Gastrocnemius medialis (tissue), 4 donors: ENCODE measurements at places on chromosomes 1 and 21.

- no peak for DNase-seq
Observed at GRCh38 chr1:151739590-151740355, 18.5 kb downstream of the RIIAD1 start.

DNA sequence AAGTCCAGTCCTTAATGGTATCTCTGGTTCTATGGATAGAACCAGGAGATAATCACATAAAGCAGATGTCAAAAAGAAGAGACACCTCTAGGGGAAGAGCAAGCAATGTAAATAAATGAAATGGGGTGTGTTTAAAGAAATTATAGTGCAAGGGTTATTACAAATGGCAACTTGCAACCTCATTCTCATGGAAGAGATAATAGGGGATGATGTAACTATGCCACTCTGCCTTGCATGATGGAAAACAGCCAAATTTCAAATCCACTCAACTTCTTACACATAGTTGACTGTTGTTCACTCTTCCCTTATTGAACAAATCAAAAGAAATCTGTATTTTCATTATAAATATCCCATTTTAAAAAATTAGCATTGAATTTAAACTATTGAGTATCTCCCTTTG is 274.0 kb upstream of the TMPRSS15 start:
- no peak for DNase-seq

DNA sequence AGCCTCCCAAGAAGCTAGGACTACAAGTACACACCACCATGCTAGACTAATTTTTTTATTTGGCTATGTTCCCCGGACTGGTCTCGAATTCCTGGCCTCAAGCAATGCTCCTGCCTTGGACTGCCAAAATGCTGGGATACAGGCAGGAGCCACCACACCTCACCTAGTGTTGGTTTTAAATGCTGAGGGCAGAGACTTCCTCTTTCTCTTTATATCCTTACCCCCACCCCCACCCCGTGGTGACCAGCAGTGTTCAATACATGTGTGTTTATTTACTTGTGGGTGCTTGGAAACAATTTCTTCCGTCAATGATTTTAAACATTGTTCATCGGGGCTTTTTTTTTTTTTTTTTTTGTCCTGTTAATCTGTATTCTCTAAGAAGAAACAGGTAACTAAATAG is 158.9 kb downstream of the ZBTB18 start:
- no peak for DNase-seq

DNA sequence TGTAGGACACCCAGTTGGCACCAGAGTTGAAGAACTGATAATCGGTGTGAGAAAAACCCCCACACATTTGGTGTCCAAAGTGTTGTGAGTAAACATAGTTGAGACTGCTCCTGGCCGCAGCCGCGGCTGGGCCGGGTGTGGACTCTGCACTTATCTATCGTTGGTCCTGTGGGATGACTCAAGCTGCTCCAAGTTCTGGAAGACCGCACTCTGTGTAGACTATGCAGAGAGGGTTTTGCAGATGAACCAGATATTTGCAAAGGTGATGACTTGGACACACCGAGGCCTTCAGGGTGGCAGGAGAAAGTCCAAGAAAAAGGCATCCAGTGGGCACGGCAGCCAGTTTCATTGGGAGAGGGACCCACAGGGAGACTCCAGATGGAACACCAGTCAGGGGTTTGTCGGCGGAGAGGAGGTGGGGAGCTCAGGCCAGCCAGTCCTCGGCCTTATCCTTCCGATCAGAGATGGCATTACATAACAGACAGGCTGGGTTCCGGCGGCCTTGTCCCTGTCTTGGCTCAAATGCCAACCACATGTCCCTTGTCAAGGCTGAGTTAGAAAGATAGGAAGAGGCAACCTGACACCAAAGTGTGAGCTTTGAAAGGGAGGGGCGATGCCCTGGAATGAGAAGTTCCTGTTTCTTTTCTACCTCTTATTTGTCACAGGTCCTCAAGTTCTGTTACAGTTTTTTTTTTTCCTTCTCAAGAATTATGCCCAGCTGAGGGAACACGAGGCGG is 21.1 kb downstream of the C2CD2 start:
- DNase-seq = no peak

- DNase-seq = no peak
Observed at GRCh38 chr1:54742282-54742681, 22.0 kb downstream of the PARS2 start.

GRCh38 chr1:214120951-214121350 is 133.2 kb downstream of the PROX1 start:
- no peak for DNase-seq

GRCh38 chr1:54595956-54596498 is 27.3 kb downstream of the FAM151A start:
- DNase-seq = no peak

GRCh38 chr1:166182281-166182680 is 15.5 kb upstream of the FAM78B start:
- DNase-seq = no peak

DNA sequence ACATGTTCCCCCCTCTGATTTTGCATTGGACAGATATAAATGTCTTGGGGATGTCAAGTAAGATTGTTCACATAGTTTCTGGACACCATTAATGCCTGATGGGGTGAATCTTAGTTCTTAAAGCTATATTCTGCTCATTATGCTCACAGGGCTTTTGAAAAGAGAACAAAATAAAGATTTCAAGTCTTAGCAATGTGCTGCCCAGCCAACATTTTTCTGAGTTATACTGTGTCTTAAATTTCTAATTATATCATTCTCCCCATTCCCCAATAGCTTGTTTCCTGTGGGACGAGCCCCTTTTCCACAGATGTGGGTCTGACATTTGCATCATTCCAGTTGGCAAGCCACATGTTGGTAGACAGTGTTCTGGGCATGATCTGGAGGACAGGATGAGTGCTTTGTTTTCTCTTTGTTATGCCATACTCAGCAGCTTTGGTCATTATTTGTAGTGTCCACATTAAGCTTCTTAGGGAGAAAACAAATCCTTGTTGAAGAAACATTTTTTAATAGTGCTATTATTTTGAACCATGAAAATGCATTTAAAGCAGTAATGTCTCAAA is 32.8 kb downstream of the MTARC1 start:
- DNase-seq = no peak

DNA sequence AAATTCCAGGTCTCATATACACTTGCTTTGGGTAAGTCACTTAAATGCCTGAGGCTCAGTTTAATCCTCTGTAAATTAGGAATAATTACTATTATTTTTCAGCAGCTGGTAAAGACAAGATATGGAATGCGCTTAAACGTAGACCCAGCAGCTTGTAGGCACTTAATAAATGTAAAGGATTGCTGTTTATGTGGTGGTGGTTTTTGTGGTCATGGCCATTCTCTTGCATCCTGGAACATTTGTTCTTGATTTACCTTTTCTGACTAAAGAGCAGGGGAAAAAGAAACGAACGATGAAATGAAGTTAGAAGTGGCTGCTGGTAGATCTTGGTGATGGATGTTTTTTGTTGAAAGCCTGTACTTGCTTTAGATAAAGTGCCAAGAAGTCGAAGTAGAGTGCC is 195.0 kb upstream of the FOXD3 start:
- DNase-seq = no peak

GRCh38 chr1:158179301-158180041 is 1.2 kb upstream of the CD1D start:
- DNase-seq = no peak

DNA sequence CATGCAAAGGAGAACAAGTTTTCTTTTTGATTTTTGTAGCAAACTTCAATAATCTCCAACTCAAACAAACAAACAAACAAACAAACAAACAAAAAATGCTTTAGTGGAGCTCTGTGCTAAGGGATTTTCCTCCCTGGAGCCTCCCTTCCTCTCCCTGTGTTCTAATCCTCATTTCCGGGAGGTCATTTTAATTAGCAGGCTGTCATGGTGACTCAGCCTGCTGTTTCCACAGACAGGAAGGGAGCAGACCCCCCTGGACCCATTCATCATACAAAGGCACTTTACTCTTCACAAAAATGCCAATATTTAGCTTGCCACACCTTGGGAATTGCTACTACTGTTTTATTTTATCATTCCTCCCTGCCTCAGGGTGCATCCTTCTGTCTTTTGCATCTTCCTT is 61.0 kb upstream of the SPATA6 start:
- no peak for DNase-seq

DNA sequence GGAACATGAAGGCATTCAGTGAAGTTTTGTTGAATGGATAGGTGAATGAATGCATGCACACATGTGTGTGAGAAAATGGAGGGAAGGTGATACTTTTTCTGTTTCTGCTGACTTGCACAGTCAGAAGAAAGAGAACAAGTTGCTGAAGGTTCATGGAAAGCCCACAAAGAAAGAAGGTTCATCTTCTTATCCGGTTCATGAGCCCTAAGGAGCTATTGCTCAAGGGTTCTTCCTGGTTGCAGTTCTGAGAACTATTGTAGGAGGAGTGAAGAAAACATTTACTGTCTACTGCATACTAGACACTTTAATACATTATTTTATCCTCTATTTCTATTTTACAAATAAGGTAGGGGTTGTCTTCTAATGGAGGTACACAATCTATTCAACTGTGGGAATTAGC is 13.4 kb upstream of the NIBAN1 start:
- no peak for DNase-seq

- no peak for DNase-seq
Observed at GRCh38 chr1:51867479-51868232, 10.9 kb downstream of the NRDC start.

GRCh38 chr1:236795757-236796667 is 920 bp downstream of the MTR start:
- DNase-seq = no peak

DNA sequence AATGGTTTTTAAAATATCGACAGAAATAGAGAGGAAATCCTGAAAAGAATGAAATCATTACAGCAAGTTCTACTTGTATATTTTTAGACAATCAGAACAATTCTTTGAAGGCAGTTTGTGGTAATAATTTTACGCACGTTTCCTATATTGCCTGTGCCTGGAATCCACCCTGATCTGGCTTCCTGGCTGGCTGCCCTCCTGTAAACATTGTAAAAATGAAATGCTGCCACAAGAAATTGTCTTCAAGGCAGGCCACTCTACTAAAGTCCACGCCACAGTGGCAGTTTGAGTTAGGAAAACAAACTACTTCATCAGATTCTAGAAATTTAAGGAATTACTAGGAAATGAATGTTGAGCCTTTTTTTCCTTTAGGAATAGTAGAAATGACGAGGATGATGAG is 454.5 kb upstream of the NR5A2 start:
- no peak for DNase-seq

DNA sequence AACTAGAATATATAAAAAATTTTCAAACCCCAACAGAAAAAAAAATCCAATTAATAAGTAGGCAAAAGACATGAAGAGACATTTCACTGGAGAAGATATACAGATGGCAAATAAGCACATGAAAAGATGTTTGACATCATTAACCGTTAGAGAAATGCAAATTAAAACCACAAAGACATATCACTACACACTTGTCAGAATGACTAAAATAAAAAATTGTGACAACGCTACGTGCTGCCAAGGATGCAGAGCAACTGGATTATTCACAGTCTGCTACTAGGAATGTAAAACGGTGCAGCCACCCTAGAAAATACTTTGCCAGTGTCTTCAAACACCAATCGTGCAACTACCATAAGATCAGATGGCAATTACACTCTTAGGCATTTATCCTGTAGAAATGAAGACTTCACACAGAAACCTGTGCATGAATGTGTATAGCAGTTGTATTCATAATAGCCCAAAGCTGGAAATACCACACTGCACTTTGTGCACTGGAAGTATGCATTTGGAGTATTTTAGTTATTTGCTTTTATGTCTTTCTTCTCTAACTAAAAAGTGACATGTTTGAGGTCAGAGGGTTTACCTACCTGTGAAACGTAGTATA is 75.3 kb upstream of the PALMD start:
- no peak for DNase-seq

- DNase-seq = no peak
Observed at GRCh38 chr1:24735509-24736375, 9.5 kb upstream of the CLIC4 start.

- DNase-seq = no peak
Observed at GRCh38 chr1:197465528-197466327, 197.7 kb downstream of the CRB1 start.

GRCh38 chr1:76300556-76300955 is 226.0 kb downstream of the ST6GALNAC3 start:
- DNase-seq = no peak

- DNase-seq = no peak
Observed at GRCh38 chr1:40079774-40080400, 17.2 kb downstream of the PPT1 start.

- no peak for DNase-seq
Observed at GRCh38 chr1:205565799-205566198, 61.3 kb downstream of the CDK18 start.

DNA sequence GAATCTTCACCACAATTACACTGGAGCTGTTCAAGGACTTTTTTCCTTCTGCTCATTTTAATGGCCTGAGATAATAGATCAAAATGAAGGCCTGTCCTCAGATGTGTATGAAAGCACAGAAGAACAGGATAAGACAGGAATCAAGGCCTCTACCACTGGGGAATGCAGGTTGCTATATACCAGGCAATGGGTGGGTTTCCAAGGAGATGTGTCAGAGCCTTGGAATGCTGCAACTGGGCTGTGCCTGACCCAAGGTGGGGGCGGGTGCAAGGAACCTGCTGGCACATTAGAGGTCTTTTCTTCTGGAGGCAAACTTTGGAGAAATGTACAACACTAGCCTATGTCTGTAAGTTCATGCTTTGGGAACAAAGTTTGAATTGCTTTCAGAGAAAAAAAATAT is 21.7 kb upstream of the LAMC2 start:
- DNase-seq = no peak

- no peak for DNase-seq
Observed at GRCh38 chr1:154337253-154337894, 12.0 kb downstream of the ATP8B2 start.

DNA sequence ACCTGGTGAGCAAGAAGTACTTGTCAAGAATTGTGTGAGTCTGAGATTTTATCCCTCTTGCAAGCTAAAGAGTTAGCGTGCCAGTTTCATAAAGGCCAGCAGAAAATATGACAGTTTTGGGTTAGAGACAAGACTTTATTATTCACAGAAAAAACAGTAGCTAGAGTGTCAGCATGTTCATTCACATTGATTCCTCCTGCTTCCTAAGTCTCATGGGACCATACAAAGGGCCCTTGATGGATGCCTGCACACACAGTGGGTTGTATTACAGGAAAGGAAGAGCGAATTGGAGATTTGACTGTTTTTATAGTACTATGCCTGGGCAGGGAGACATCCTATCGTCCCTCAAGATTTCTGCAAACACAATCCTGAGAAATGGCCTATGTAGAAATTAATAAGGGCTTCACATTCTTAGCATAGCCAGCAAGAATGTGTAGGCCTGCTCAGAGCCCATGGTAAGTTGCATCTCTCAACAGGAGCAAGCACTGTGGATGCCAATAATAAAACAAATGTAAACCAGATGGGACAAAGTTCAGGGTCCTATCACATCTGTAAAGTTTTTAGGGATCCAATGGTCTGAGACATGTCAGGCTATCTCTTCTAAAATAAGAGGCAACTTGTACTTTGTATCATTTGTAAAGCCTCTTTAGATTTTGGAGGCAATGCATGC is 4.0 kb upstream of the ASPM start:
- DNase-seq = no peak
